AG09319 (cell line): ENCODE measurements at places on chromosomes 2 and 18.

DNA sequence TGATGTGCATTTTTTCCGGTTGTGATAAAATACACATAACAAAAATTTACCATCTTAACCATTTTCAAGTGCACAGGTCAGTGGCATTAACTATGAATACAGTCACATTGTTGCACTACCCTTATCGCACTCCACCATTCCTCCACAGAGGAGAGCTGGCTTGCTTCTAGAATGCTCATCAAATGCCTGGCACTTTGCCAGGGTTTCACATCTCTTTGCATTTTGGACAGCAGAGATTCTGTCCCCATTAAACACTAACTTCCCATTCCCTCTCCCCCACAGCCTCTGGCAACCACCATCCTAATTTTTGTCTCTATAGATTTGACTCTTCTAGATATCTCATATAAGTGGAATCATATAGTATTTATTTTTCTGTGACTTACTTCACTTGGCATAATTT, 165.0 kb downstream of the ASB1 start:
- no peak for DNase-seq

DNA sequence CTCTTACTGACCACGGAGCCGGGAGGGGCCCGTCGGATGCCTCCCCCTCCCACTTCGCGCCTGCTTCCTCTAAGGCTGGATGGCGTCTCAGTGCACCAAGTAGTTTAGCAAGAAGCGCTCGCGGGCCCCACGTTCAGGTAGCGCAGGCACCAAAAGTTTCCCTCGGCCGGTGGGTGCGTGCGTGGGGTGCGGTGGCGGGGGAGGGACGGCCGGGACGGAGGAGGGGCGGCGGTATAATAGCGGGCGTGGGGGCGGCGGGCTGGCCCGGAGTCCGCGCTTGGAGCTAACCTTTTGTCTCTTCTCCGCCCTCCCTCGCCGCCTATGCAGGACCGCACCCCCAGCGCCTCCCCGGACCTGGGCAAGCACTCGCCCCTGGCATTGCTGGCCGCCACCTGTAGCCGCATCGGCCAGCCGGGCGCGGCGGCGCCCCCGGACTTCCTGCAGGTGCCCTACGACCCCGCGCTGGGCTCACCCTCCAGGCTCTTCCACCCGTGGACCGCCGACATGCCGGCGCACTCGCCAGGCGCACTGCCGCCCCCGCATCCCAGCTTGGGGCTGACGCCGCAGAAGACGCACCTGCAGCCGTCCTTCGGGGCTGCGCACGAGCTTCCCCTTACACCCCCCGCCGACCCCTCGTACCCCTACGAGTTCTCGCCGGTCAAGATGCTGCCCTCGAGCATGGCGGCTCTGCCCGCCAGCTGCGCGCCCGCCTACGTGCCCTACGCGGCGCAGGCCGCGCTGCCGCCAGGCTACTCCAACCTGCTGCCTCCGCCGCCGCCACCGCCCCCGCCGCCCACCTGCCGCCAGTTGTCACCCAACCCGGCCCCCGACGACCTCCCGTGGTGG, 1.0 kb downstream of the SP5 start:
- no peak for DNase-seq

- DNase-seq, result no peak
These were observed 3.2 kb downstream of the CD226 start for GRCh38 chr18:69944436-69944835.

- DNase-seq, result no peak
These were observed 38.9 kb downstream of the THAP4 start for GRCh38 chr2:241598061-241598460.

- DNase-seq, result peak; percentile 35
These were observed 231.7 kb downstream of the PARD3B start for GRCh38 chr2:204776781-204777559.
